ENCODE measurements at places on chromosomes 12 and 14. TPM values are rescaled to one million over a fixed set of nuclear protein-coding genes. Genes with fewer than 3 reads are reported as not detected.

PLBD1 gene
- 1.8 TPM for total RNA-seq

HNRNPA1 gene
- 1,531 TPM for total RNA-seq

REM2 gene
- total RNA-seq, result 8.7 TPM

CMKLR1 gene
- total RNA-seq, result not detected

C14orf180 gene
- total RNA-seq, result not detected

PTGER2 gene
- total RNA-seq, result 40.5 TPM

ITGA5 gene
- 71.4 TPM for total RNA-seq

B3GNT4 gene
- not detected for total RNA-seq

FRS2 gene
- total RNA-seq, result 26.8 TPM

KRT75 gene
- not detected for total RNA-seq

RAD9B gene
- 0.37 TPM for total RNA-seq

BCL11B gene
- total RNA-seq, result 167 TPM

NPFF gene
- not detected for total RNA-seq

CCND2 gene
- 197 TPM for total RNA-seq

CLEC2A gene
- total RNA-seq, result not detected

PLA2G1B gene
- not detected for total RNA-seq

DENND5B gene
- total RNA-seq, result 0.26 TPM

SRRM4 gene
- not detected for total RNA-seq

CCDC63 gene
- not detected for total RNA-seq

SERPINA10 gene
- not detected for total RNA-seq

ASB2 gene
- total RNA-seq, result 2.3 TPM

PSMB5 gene
- 17.6 TPM for total RNA-seq

RPAP3 gene
- 22.7 TPM for total RNA-seq

CREBL2 gene
- 37.2 TPM for total RNA-seq

KRT6C gene
- not detected for total RNA-seq

ANKS1B gene
- total RNA-seq, result 0.35 TPM

MYF6 gene
- not detected for total RNA-seq

C14orf132 gene
- total RNA-seq, result 1.7 TPM

DLGAP5 gene
- total RNA-seq, result not detected

CLEC4C gene
- not detected for total RNA-seq

SERPINA1 gene
- 15.5 TPM for total RNA-seq

PLEKHG7 gene
- not detected for total RNA-seq

PROX2 gene
- not detected for total RNA-seq

ARMH4 gene
- not detected for total RNA-seq

WSCD2 gene
- 0.60 TPM for total RNA-seq

KLRD1 gene
- not detected for total RNA-seq

BCL2L14 gene
- not detected for total RNA-seq

TMEM132D gene
- total RNA-seq, result not detected

IKZF4 gene
- total RNA-seq, result 3.9 TPM
